Fibroblast of villous mesenchyme (primary cell): ENCODE measurements at places on chromosomes 12 and 14. TPM values are rescaled to one million over a fixed set of nuclear protein-coding genes. Genes with fewer than 3 reads are reported as not detected.

GRCh38 chr12:55708695-55709233 is 1.1 kb upstream of the ITGA7 start:
- DNase-seq: no peak

DNA sequence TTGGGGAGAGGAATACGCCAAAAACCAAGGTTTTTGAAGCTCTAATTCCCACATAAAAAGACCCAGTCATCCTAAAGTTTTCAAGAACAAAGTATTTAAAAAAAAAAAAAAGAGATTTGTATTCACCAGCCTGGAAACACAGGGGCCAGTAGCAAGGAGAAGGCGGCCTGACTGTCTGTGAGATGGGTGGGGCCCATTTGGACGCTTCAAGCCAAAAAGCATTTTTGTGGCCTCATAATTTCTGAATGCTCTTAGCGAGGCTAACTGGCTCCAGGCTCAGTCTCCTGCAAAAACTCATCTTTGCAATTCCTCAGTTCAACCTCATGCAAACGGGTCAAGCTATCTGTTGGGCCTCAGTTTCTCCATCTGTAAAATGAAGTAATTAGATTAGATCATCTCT is 514.1 kb downstream of the MED13L start:
- peak; percentile 44 for DNase-seq

DNA sequence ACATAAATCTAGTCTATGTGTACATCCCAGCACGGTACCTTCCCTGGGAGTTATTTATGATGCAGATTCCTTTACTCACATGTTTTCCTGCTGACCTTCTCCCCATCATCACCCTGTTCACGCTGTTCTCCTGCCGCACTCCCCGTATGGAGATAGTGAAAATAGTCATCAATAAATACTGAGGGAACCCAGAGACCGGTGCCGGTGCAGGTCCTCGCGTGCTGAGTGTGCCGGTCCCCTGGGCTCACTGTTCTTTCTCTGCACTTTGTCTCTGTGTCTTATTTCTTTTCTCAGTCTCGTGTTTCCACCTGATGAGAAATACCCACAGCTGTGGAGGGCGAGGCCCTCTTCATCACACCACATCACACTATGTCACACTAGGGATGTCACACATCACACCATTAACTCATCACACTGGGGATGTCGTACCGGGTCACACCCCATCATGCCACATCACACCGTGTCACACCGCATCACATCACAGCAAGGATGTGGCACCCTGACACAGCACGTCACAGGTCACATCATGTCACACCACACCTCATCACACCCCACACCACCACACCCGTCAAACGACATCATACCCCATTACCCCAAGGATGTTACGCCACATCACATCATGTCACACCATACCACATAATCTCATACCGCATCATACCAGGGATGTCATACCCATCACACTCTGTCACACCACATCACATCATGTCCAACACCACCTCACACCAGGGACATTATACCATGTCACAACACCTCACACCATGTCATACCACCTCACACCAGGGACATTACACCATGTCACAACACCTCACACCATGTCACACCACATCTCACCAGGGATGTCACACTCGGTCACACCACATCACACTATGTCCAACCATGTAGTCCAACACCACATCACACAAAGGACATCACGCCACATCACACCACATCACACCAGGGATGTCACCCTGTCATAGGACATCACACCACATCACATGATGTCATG is 207.0 kb downstream of the TMEM121 start:
- DNase-seq: no peak

- peak; percentile 5 for DNase-seq
Observed at GRCh38 chr12:124130691-124131591, 157.9 kb downstream of the ZNF664 start.

DNA sequence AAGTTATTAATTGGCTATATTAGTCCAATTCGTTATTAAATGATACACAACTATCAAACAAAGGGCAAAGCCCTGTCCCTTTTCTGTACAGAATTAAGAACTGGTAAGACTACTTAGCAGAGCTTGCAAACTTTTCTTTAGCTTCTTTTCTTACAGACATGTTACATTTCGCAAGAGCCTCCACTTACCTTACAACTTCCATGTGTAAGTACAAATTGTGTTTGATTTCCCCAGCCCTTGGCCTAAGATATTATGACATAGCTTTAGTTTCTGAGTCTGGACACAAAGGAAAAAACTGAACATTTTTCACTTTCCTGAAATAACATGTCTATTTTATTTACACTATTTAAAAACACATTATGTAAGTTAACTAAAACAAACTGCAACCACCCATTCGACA is 1.7 kb downstream of the ATF7 start:
- peak; percentile 68 for DNase-seq

CGRRF1 gene
- total RNA-seq: 12.2 and 17.3 TPM in 2 replicates

KCNC2 gene
- total RNA-seq: 0.43 TPM in 1 of 2 replicates, not detected in the other

AQP6 gene
- not detected in 2 replicates for total RNA-seq

PTPRQ gene
- 0.32 and 5.6 TPM in 2 replicates for total RNA-seq

LHX5 gene
- not detected in 2 replicates for total RNA-seq
